ENCODE measurements at places on chromosomes 16 and 17. TPM values are rescaled to one million over a fixed set of nuclear protein-coding genes. Genes with fewer than 3 reads are reported as not detected.
A peak's percentile ranks its signal among the peaks of the same experiment; 100 is the strongest.

DNA sequence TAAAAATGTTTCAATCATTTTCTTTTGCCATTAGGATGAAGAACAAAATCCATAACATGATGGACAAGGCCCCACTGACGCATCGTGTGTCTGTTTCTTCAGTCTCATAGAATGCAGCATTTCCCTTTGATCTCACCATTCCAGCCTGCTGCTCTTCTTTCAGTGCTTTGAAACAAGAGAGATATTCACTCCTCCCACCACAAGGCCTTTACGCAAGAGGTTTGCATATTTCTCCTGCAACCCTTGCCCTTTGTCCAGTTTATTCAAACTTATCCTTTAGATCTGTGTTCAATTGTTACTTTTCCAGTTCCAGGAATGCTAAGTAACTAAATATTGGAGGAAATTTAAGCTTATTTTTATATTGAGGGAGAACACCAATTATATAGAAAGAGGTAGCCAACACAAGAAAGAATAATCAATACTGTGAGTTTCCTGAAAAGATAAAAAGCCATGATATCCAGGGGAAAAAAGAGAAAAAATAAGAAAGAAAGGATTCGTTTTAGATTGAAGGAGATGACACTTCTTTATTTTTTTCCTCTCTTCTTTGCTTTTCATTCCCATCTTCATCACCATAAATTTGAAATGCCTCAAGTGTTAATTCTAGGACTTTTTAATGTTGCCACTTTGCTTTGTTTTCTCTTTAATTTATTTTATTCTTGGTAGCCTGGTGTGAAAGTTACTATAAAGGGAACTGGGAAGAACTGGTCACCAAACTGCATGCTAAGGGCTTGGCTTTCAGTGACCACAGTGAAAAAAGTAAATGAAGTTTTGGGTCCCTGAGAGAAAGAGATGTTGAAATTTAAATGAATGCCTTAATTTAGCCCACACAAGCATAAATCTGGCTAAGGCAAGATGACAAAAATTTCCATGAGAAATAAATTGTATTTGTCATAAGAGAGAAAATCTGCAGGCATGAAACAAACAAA, 102.1 kb downstream of the KIF2B start:
- H3K36me3 ChIP-seq: no peaks in the 10 kb centered on the region
- no peak for DNase-seq

GRCh38 chr17:37725021-37725595, 19.8 kb downstream of the HNF1B start:
- H3K4me1 ChIP-seq: no peaks in the 10 kb centered on the region
- H3K36me3 ChIP-seq: no peaks in the 10 kb centered on the region
- H3K4me3 ChIP-seq: no peak overlapping the region
- no peak overlapping the region for H3K27ac ChIP-seq
- H3K27me3 ChIP-seq: no peaks in the 10 kb centered on the region
- DNase-seq: no peak

DNA sequence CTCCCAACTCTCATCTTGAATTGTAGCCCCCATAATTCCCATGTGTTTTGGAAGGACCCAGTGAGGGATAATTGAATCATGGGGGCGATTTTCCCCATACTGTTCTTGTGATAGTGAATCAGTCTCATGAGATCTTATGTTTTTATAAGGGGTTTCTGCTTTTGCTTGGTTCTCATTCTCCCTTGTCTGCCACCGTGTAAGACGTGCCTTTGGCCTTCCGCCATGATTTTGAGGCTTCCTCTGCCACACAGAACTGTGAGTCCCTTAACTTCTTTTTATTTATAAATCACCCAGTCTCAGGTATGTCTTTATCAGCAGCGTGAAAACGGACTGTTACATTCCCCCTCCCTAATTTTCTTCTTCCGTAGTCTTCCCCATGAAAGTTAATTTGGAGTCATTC, 124.0 kb downstream of the ABCA8 start:
- H3K4me3 ChIP-seq: no peak overlapping the region
- H3K27me3 ChIP-seq: no peaks in the 10 kb centered on the region
- peaks cover 4% of the 10 kb centered on the region for H3K4me1 ChIP-seq
- no peak for DNase-seq
- no peaks in the 10 kb centered on the region for H3K36me3 ChIP-seq

GRCh38 chr16:73505577-73505976, 457.6 kb upstream of the ZFHX3 start:
- no peak for DNase-seq
- H3K4me1 ChIP-seq: no peaks in the 10 kb centered on the region
- no peak overlapping the region for H3K27ac ChIP-seq
- no peak overlapping the region for H3K4me3 ChIP-seq
- no peaks in the 10 kb centered on the region for H3K36me3 ChIP-seq

DNA sequence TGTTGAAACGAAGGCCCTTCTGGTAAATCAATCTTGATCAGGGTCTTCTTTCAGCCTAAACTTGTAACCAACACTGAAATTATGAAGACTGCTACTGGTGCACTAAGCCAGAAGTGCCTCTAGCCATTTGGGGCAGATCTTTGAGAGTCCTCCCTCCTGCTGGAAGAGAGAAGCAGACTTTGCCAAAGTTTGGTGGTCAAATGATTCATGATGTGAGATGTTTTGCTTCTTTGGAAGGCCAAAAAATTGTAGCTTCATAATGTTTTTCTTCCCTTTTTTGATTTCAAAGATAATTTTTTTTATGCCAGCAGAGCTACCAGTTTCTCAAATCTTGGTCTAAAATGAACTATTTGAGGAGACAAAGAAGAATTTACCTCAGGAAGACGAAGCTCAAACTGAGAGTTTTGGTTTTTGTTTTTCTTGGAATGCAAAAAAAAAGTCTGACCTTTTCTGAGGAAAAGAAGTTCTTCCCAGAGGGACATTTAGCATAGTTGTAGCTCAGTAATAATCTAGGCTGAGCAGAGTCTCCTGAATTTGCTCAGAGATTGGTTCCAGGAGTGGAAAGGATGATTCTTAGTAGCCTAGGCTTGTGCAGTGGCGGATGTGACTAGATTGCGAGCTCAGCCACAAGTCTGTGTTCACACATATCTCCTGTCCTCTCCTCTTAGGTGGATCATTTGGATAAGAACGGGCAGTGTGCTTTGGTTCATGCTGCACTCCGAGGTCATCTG, 50.9 kb downstream of the CYB561 start:
- no peak overlapping the region for H3K27ac ChIP-seq
- no peaks in the 10 kb centered on the region for H3K27me3 ChIP-seq
- DNase-seq: no peak
- no peaks in the 10 kb centered on the region for H3K36me3 ChIP-seq

- H3K36me3 ChIP-seq: no peaks in the 10 kb centered on the region
- no peaks in the 10 kb centered on the region for H3K4me1 ChIP-seq
- no peak overlapping the region for H3K4me3 ChIP-seq
- H3K27me3 ChIP-seq: no peaks in the 10 kb centered on the region
Measured at GRCh38 chr17:55117164-55117563, 147.6 kb upstream of the HLF start.

GRCh38 chr17:3557768-3558583, at the start of gene TRPV3:
TRPV3 (minus strand) TSS chr17:3557812; CDS start chr17:3554850, 2,962 bp downstream.
- DNase-seq: peak; percentile 88
- H3K4me3 ChIP-seq: no peak within 1 kb of the TSS
- no peaks in the 10 kb centered on the region for H3K36me3 ChIP-seq
- peak within 1 kb of the TSS; percentile 58 for H3K27ac ChIP-seq

DNA sequence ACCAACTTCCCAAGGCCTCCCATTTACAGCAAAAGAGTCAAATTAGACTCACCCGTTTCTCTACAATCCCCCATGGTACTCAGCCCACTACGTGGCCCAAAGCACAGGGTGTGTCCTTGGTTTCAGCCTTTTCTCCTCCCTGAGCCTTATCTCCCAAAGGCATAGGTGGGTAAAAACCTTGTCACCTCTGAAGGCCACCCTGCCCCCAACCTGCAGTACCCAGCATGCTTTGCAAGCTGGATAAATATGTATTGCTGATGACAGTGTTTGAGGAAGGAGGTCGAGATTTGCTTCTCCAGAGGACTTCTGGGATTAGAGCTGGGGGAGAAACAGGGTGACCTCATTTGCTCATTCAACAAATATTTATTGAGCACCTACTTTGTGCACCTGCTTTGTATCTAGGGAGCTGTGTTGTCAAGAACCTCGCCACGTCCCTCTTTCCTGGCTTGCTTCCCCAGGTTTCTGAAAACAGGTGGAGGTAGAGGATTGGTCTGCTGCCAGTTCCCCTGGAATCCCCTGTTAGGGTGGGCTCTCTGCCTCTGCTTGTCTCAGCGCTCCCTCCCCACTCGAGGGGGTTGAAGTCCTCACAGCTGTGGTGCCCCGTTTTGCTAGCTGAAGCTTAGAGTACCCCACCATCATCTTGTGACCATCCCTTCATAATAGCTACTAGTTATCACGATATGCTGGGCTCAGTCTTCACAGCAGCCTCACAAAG, 3.0 kb downstream of the LASP1 start:
- H3K27ac ChIP-seq: peak overlapping the region; percentile 97
- H3K36me3 ChIP-seq: no peaks in the 10 kb centered on the region
- no peaks in the 10 kb centered on the region for H3K27me3 ChIP-seq
- DNase-seq: no peak
- H3K4me3 ChIP-seq: peak overlapping the region; percentile 88
- H3K4me1 ChIP-seq: peaks cover 78% of the 10 kb centered on the region

DNA sequence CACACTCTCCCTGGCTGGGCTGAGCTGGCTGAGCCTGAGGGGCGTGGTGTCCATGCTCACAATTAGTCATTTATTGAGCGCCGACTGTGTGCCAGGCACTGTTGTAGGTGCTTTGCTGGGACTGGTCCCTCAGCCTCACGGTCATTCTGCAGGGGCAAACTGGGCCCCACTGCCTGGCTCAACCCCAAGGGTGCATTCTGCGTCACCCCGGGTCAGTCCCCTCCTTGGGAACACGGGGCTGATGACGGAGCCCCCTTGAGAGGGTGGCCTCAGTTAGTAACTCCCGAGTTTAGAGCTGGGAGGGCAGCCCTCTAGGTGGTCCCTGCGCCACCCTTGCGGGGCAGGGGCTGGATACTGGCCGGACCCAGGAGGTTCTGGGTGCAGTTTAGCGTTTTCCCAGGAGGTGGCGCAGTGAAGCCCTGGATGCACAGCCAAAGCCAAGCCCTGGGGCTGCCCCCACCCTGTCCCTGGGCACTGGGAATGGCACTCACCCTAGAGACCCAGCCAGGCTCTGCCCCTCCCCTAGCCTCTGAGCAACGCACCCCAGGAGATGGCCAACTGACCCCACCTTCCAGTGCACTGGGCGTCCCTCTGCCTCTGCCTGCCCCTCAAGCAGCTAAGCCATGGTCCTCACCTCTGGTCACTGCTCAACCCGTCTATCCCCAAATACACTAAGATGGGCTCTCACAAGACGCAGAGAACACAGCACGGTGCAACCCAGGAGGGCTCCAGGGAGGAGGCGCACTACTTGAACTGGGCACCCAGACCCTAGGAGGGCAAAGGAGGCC, 243.2 kb upstream of the GSE1 start:
- no peak for DNase-seq
- no peaks in the 10 kb centered on the region for H3K27me3 ChIP-seq
- peaks cover 66% of the 10 kb centered on the region for H3K4me1 ChIP-seq
- H3K4me3 ChIP-seq: no peak overlapping the region
- H3K36me3 ChIP-seq: no peaks in the 10 kb centered on the region

DNA sequence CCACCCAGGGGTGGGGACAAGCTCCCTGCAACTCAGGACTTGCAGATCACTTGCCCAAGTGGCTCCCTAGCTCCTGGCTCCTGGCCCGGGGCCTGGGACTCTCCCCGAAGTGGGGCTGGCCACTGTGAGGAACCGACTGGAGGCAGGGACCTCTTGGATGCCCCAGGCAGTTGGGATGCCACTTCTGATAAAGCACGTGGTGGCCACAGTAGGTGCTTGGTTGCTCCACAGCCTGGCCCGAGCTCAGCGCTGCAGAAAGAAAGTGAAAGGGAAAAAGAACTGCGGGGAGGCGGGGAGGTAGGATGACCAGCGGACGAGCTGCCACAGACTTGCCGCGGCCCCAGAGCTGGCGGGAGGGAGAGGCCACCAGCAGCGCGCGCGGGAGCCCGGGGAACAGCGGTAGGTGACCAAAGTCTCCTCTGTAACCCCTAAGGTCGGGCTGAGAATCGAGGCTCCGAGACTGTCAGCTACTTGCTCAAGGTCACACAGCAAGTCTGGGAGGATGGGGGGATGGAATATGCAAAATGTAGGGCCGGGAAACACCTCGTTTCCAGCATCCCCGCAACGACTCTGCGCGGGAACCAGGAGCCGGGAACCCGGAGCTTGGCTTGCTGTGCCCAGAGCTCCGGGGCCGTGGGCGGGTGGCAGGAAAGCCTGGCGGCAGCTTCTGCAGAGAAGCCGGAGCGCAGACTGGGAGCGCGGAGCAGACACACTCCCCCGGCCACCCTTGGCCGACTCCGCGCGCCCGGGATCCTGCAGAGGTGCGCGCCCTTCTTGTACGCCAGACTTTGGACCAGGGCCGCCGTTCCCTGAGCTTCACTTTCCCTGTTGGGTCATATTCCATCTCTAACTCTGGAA, 1.9 kb downstream of the CIITA start:
- H3K4me1 ChIP-seq: peaks cover 31% of the 10 kb centered on the region
- H3K27me3 ChIP-seq: peaks cover 21% of the 10 kb centered on the region
- DNase-seq: peak; percentile 89
- peaks cover 11% of the 10 kb centered on the region for H3K36me3 ChIP-seq

DNA sequence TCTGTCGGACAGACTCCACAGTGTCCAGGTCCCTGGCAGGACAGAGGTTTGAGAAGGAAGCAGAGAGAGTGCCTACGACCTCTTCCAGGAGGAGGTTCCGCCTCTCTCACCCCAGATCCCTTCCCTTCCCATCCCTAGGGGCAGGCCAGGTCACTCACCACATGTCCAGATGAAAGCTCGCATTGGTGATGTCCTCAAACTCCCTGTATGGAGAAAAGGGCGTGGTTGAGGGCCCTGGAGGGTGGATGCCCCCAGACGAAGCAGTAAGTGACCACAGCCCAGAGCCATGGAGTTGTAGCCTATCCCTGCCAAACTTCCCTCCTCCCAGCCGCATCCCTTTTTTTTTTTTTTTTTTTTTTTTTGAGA, 3.4 kb downstream of the UNC13D start:
- no peak for DNase-seq
- peaks cover 100% of the 10 kb centered on the region for H3K4me1 ChIP-seq
- peaks cover 29% of the 10 kb centered on the region for H3K36me3 ChIP-seq

GRCh38 chr17:81578561-81579225, 26.5 kb upstream of the FAAP100 start:
- no peak for DNase-seq
- peaks cover 30% of the 10 kb centered on the region for H3K36me3 ChIP-seq
- no peaks in the 10 kb centered on the region for H3K27me3 ChIP-seq
- no peak overlapping the region for H3K4me3 ChIP-seq
- no peak overlapping the region for H3K27ac ChIP-seq

- H3K4me3 ChIP-seq: no peak overlapping the region
- no peaks in the 10 kb centered on the region for H3K36me3 ChIP-seq
- no peaks in the 10 kb centered on the region for H3K4me1 ChIP-seq
- DNase-seq: no peak
- no peaks in the 10 kb centered on the region for H3K27me3 ChIP-seq
Measured at GRCh38 chr16:13110124-13110796, 208.9 kb downstream of the SHISA9 start.

DNA sequence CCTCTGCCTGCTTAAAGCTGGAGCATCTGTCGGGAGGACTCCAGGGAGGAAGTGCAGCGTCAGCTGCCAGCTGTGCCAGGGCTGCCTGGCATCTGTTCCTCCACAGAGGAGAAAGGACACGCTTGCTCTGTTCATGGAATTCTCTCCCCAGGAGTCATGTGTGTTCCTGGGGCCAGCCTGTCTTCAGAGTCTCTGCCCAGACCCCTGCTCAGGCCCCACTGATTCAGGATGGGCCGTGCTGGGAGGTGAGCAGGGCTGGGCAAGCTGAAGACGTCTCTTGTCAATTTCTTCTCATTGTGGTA, 24.2 kb downstream of the CRISPLD2 start:
- H3K27me3 ChIP-seq: peaks cover 34% of the 10 kb centered on the region
- peaks cover 26% of the 10 kb centered on the region for H3K4me1 ChIP-seq
- H3K4me3 ChIP-seq: no peak overlapping the region

The TMEM92 gene
- total RNA-seq: 0.49 TPM

The KRTAP2-4 gene
- total RNA-seq: not detected

The VPS25 gene
- total RNA-seq: 33.5 TPM

The CHRNE gene
- 0.80 TPM for total RNA-seq

The DHX58 gene
- 26.0 TPM for total RNA-seq

The TRPV3 gene
- total RNA-seq: 2.0 TPM
